Left forelimb (tissue), 1 donor: ENCODE measurements at places on chromosomes 3 and 15.

DNA sequence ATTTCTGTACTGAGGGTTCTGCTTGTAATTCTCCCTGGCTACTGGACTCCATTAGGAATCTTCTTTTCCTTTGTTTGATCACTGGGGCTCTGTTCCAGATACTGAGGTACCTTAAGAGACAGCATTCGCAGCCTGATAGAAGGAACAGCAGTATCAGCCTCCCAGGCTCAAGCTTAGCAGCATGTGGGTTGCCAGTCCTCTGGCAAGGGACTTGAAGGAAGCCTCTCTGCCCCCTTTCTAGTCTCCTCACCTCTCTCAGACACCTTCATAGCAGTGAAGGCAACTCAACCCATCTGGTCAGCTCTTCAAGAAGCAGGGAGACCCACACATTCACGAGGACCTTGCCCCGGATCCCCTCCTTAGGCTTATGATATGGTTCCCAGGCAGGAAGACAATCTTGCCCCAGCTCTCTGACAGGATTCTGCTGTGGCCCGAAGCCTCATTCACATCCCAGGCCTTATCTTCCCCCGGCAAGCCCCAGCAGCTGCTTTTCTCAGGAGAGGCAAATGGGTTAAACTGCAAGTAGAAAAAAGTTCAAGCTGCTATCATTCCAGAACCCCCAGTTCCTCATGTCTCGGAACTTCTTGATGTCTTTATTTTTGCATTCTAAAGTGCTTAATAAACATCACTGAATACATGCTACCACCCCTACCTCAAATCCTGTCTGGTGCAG is 153.1 kb downstream of the LIPC start:
- no peak for DNase-seq

DNA sequence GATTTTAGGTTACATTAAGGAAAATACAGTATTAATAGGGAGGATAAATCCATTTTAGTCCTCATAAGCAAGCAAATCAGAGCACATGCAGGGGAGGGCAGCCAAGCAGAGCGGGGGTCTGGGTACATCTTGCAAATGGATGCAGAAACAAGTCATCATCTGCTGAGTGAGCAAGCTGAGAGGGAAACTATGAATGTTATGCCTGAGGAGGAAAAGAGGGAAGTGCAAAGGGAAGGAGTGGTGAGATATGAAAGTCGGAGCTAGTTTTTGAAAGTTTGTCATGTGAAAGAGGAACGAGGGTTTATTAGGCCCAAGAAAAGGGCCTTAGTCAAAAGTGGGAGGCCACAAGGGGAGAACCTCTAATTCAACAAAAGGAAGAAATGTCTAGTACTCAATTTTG is 15.4 kb downstream of the PTX3 start:
- no peak for DNase-seq

DNA sequence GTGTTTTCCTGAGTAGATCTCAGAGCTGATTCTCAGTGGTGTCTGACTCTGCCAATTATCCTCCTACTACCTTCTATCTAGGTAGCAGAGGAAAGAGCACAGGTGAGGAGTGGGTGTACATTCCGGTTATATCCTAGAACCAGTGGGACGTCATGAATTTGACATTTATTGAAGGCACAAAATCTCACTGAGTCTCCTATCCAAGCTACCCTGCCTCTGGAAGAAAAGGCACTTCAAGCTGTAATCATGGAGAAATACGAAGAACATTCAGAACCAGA is 952.2 kb downstream of the TUSC7 start:
- no peak for DNase-seq

- DNase-seq = no peak
Observed at GRCh38 chr3:60954048-60954447, 297.2 kb downstream of the FHIT start.

GRCh38 chr3:124512881-124513609 is 217.2 kb upstream of the UMPS start:
- no peak for DNase-seq

- DNase-seq = no peak
Observed at GRCh38 chr3:192445770-192446644, 281.3 kb downstream of the FGF12 start.

GRCh38 chr15:41572866-41573265 is 13.9 kb downstream of the TYRO3 start:
- DNase-seq = no peak

DNA sequence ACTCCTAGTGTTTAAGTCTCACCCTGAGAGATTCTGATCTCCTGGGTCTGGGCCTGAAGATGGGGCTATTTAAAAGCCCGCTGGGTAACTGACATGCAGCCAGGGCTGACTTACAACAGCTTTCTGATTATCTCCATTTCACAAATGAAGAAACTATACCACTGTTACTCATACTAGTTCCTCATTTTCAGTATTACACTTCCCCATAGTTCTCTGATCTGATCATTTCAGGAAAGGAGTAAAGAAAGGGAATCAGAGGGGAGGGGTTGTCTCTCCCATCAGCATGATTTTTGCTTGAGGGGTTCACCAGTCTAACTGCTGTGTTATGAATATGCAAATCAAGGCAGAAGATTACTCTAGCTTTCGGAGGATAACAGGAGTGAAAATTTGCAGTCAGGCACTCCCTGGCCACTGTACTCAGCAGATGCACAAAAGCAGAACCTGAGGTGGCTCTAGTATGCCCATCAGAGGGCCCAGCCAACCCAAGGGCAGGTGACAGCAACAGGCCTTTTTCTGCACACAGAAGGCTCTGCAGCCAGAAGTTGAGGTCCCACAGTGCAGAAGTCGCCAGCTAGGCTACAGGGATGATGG is 59.4 kb downstream of the DAPK2 start:
- no peak for DNase-seq

- no peak for DNase-seq
Observed at GRCh38 chr15:31552482-31553099, 226.0 kb downstream of the KLF13 start.

DNA sequence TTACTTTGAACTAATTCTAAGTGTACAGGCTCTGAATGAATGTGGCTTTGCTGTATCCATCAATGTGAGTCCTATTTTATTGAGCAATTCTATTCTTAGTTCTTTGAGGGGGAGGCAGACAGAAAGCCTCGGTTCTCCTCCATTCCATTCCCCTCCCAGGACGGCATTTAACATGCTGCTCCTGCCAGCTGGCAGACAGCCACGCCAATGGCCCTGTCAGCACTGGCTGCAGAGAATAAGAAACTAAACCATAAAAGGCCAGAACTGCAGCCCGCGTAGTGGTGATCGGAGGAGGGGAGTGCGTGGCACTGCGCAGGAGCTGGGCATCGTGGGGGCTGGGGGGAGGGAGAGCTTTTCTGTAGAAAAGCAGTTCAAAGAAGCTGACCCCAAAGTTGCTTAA is 76.0 kb upstream of the HACD2 start:
- peak; percentile 88 for DNase-seq

DNA sequence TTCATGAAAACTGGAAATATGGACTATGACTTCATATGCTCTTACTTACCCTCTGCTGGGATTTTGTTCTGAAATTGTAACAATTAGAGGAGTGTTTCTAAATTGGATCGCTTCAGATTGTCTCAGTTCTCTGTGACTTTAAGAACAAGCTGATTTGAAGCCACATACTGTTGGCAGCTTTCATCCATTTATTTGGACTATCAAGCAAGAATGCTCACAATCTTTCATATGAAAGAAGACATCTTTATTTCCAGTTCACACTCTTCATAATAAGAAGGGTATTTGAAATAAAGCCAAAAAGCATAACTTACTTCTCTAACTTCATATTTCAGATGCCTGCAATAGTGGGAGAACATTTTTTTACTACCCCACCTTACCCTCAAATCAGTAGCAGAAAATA is 491.6 kb upstream of the TPRG1 start:
- DNase-seq = no peak

- DNase-seq = no peak
Observed at GRCh38 chr15:90286678-90287077, 21.2 kb downstream of the NGRN start.

- DNase-seq = no peak
Observed at GRCh38 chr15:68031404-68031803, 22.7 kb upstream of the PIAS1 start.

DNA sequence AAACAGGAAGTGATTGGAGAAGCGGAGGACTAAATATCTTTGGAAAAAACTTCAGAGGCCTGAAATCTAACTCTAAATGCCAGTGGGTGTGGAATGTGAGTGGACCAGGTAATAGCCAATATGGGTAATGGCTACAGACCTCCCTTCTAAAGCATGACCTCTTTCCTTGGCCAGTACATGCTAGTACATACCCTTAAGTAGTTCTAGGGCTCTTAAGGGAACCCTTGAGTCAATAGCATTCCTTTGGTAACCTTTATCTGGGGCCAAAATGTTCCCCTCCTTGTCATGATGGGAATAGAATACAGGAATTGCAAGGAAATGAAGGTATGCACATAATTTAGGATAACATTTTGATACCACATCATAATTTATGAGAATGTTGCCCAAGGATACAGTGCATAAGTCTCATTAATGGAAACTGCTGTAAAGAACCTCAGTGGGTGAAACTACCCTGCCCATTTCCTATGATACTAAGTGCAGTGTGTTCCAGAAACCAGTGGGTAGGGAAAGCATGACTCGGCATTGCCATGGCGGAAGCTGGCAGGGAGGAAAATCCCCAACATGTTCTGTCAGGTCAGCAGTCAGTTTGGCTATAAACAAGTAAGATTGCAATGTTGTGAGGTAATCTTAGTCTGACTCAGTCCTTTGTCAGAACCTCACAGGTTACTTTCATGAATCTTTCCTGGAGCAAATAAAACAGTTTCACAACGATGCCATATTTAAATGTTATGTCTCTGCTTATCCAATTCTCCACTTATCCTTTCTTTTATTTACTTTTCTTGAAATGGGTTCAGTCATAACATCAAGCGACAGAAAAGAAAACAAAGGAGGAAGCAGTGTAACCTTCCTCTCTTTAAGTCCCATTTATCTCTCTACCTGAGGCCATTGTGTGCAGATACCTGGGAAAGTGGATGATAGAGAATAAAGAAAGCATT is 23.5 kb upstream of the RAP2B start:
- DNase-seq = no peak

- peak; percentile 71 for DNase-seq
Observed at GRCh38 chr15:83206526-83207008, 1.1 kb downstream of the HDGFL3 start.

- DNase-seq = no peak
Observed at GRCh38 chr15:69096626-69097025, 63.8 kb upstream of the GLCE start.

- no peak for DNase-seq
Observed at GRCh38 chr3:98770261-98771039, 7.3 kb downstream of the ST3GAL6 start.

- no peak for DNase-seq
Observed at GRCh38 chr15:59249816-59250215, 43.2 kb downstream of the LDHAL6B start.

GRCh38 chr15:68808770-68809169 is 11.9 kb downstream of the ANP32A start:
- DNase-seq = peak; percentile 11

- no peak for DNase-seq
Observed at GRCh38 chr3:44265815-44266214, 24.1 kb downstream of the TOPAZ1 start.

DNA sequence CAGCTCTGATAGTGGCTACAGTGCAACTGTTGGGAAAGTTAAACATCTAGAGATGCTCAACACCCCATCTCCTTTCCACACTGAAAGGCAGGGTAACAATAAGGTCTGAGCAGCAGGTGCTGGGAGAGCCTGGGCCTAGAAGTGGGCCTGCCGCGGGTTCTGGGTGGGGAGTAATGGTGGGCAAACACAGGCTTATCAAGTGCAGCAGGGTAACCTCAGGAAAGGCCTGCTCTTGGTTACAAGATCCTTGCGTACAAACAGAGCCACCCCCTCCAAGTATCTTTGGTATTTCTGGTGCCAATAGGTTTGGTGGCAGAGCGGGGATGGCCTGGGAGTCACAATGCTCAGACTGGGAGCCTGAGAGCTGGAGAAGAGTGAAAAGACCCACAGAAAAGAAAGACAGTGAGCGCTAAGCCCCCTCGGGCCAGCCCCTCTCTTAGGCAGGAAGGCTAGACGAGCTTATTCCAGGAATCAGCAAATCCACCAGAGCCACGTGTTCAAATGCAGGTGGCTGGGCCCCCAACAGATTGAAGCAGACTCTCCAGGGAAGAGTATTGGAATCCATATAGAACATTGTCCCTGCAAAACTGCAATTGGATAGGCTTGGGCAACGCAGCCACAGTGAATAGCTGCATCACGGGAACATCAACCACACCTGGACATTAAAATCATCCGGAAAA is 2.7 kb downstream of the IQSEC1 start:
- DNase-seq = no peak

- DNase-seq = no peak
Observed at GRCh38 chr3:131386429-131387165, 5.0 kb downstream of the NUDT16 start.

- no peak for DNase-seq
Observed at GRCh38 chr3:140823106-140823505, 118.5 kb upstream of the SLC25A36 start.

- DNase-seq = no peak
Observed at GRCh38 chr3:36496684-36497633, 116.7 kb downstream of the STAC start.

DNA sequence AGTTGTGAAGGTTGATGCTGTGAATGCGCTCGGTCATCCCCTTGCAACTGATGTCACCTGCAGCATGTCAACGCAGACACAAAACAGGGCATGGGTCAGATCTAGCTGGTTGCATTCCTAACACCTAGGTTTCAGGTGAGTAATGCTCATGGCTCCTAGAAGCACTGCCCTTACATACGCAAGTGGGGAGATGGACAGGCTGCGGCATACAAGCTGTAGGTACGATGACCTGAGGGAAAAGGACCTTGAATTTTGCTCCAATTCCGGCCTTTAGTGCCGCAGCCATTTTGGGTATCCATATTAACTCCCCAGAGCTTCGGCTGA is 58.0 kb downstream of the TIGIT start:
- no peak for DNase-seq

GRCh38 chr3:138921316-138922292 is 25.3 kb downstream of the FOXL2 start:
- DNase-seq = no peak

DNA sequence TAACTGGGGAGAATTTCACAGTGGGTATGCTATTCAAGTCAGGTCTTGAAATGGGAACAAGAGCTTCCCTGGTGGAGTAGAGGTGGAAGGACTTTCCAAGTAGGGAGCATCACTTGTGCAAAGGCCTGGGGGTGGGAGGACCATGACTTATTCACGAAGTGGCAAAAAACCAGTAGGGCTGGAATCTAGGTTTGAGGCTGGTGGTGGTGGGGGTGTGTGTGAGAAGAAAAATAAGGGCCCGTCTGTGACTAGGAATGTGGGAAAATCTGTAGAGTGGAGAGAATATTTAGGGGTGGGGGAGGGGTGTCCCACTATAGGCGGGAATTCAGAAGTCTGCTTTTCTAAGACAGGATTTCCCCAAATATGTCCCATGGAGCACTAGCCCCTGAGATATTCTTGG is 271.9 kb upstream of the TBL1XR1 start:
- no peak for DNase-seq
